ENCODE measurements at places on chromosomes 2 and 18.

DNA sequence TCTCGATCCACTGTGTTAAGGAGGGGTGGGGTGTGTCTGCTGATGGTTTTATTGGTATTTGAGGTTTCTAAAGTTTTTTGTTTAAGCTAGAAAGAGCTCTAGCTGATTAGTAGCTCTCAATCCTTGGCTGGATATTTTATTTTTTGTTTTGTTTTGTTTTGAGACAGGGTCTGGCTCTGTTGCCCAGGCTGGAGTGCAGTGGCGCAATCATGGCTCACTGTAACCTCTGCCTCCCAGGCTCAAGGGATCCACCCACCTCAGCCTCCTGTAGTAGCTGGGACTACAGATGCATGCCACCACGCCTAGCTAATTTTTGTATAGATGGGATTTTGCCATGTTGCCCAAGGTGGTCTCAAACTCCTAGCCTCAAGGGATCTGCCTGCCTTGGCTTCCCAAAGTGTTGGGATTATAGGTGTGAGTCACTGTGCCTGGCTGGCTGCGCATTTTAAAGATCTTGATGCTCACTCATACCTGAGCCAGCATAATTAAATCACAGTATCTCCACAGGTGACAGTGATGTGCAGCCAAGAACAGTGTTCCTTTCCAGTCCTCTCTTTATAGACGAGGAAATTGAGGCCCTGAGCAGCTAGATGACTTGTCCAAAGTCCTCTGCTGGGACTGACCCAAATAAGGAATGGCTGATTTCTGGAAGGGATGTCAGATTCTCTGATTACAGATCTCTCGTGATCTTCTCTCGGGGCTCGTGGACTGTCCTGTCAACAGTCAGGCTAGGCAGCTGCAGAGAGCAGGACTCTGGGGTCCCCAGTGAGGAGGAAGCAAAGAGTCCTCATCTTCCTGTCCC lies 44.5 kb downstream of the SPTBN1 start:
- DNase-seq = peak; percentile 24

GRCh38 chr2:118618279-118618678 lies 229.2 kb downstream of the EN1 start:
- DNase-seq = no peak

DNA sequence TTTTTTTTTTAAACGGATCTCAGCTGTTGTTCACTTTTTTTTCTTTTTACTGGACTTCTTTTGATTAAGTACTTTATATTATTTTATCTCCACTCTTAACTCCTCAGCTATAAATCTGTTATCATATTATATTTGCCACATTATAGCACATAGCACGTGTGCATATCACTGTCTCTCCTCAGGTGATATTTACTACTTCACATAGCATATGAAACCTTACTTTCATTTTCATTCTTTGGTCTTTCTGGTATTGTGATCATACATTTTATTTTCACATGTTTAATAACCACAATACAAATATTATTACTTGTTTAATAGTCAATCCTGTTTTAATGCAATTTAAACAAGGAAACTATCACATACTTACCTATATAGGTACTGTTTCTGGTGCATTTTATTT lies 993.1 kb upstream of the TMEFF2 start:
- no peak for DNase-seq

DNA sequence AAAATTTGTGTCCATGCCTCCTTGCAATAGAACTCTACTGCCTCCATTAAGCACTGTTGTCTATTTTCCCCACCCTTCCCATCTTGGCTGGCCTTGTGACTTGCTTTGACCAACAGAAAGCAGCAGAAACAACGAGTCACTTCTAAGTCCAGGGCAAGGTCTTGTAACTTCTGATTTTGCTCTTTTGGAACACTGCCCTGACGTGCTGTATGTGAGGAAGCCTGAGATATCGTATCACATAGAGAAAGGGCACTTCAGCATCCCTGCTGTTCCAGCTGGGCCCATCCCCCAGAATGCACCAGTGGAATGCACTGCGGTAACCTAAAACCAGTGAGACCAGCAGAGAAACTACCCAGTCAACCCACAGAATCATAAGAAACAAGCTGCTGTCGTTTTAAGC lies 28.1 kb downstream of the NCKAP1 start:
- peak; percentile 33 for DNase-seq

DNA sequence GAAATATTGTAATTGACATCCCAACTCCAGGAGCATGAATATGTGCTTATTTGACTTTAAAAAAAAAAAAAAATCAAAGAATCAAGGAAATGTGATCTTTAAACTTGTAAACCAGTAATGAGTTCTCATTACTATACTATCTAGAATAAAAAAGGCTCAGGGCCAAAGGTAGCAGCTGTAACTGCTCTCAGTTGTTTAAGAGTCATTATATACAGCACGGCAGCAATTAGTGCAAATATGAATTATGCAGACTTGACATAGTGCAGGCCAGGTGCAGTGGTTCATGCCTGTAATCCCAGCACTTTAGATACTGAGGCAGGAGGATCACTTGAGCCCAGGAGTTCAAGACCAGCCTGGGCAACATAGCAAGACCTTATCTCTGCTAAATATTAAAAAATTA lies 125.7 kb upstream of the TTC39C start:
- DNase-seq = no peak

- no peak for DNase-seq
Observed at GRCh38 chr2:72562451-72563153, 263.2 kb downstream of the EXOC6B start.

DNA sequence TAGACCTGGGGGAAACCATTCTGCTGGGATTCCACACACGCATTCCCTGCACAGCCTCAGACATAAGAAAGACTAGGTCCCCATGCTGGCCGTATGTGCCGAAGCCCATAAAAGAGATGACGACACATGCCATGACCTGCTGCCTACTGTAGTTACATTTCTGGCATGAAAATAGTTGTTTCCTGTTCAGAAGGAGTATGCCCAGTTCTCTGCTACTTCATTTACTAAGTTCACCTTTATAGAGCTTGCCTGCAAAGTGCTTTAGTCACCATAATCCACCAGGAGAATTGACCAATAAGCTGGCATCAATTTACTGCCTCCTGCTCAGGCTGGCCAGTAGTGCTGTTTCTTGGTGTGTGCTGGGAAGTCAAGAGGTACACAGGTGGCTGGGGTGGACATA lies 150.2 kb upstream of the ALPP start:
- DNase-seq = no peak

GRCh38 chr2:229104974-229105387 lies 166.1 kb downstream of the PID1 start:
- DNase-seq = no peak

GRCh38 chr2:57906152-57906732 lies 140.4 kb upstream of the VRK2 start:
- DNase-seq = no peak

GRCh38 chr18:33577685-33578517 lies at the start of gene ASXL3:
Gene ASXL3 (plus strand): TSS chr18:33578219. CDS start chr18:33578632, 413 bp downstream.
- DNase-seq = peak; percentile 80

- DNase-seq = peak; percentile 65
Observed at GRCh38 chr2:173708806-173709205, 256.4 kb downstream of the SP3 start.

DNA sequence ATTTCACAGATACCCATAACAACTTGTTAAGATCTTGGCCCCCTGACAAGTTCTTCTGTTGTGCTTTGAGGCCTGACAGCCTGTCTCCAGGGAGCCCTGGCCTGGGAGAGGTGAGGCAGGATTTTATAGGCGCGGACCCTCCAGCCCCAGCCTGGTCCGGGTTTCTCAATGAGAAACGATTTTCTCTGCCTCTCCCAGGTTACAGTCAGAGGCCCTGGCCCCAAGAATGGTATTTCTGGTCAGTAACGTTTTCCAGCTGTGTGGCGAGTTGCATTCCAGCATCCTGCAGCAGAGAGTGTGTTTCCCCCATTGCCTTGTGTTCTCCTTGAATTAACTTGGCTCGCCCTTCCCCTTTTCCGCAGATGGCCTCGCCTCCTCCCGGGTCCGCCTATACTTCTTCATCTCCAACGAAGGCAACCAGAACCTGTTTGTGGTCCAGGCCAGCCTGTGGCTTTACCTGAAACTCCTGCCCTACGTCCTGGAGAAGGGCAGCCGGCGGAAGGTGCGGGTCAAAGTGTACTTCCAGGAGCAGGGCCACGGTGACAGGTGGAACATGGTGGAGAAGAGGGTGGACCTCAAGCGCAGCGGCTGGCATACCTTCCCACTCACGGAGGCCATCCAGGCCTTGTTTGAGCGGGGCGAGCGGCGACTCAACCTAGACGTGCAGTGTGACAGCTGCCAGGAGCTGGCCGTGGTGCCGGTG lies 3.0 kb downstream of the INHBB start:
- peak; percentile 59 for DNase-seq

DNA sequence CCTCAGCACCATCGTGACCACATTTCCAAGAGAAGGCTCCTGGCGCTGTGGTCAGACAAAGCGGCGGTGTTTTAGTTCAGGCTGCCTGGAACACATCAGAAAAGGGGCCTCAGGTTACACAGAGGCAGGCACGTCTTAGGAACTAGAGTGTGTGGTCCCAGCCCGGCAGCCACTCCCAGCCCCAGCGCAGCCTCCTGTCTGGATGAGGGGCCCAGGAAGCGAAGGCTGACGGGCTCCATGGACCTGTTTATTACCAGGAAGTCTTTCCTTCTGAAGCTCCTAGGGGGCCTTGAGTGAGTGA lies 10.0 kb upstream of the GPR55 start:
- no peak for DNase-seq

GRCh38 chr18:23238152-23238531 lies 102.9 kb downstream of the CABLES1 start:
- peak; percentile 42 for DNase-seq

GRCh38 chr2:48253301-48253700 lies 276.7 kb upstream of the STON1 start:
- no peak for DNase-seq

DNA sequence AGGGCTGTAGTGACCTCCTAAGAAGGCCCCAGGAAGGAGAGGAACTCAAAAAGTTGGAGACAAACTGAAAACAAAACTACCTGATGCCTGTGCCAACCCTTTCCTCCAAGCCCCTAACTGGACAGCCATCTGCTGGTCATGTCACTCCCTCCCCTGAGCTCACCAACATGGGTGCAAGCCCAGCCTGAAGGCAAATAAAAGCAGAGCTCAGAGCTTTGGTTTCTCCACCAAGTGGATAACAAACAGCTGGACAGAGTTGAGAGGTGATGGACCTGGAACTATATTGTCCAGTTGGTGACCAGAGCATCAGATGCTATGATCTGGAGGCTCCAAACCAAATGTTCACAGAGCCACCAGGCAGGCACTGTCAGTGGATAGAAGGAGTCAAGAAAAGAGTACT lies 34.6 kb upstream of the MAL start:
- no peak for DNase-seq
